Natural killer cell treated with Interleukin-12 subunit alpha and Interleukin-12 subunit beta and Interleukin-15 and Interleukin-18, amount 100 ng/mL, for 72 hours (primary cell): ENCODE measurements at places on chromosomes 1 and 21.

DNA sequence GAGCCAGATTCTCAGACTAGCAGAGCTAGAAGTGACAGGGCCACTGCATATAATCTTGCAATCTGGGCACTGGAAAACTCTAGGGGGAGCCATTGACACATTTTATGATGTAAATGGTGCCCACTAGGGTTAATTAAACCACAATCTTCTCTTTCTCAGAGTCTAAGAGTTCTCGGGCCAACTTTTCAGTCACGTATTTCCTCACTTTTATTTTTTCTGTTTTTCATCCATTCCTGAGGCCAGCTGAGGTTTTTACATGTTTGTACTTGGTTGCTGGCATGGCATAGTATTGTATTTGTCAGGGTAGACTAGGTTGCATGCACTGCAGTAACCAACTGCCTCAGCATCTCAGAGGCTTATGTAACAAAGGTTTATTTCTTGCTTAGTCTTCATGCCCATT is 138.2 kb downstream of the ZNF326 start:
- no peak overlapping the region for H3K27ac ChIP-seq
- H3K36me3 ChIP-seq, result no peaks in the 10 kb centered on the region
- H3K27me3 ChIP-seq, result peaks cover 24% of the 10 kb centered on the region
- no peak overlapping the region for H3K4me3 ChIP-seq

DNA sequence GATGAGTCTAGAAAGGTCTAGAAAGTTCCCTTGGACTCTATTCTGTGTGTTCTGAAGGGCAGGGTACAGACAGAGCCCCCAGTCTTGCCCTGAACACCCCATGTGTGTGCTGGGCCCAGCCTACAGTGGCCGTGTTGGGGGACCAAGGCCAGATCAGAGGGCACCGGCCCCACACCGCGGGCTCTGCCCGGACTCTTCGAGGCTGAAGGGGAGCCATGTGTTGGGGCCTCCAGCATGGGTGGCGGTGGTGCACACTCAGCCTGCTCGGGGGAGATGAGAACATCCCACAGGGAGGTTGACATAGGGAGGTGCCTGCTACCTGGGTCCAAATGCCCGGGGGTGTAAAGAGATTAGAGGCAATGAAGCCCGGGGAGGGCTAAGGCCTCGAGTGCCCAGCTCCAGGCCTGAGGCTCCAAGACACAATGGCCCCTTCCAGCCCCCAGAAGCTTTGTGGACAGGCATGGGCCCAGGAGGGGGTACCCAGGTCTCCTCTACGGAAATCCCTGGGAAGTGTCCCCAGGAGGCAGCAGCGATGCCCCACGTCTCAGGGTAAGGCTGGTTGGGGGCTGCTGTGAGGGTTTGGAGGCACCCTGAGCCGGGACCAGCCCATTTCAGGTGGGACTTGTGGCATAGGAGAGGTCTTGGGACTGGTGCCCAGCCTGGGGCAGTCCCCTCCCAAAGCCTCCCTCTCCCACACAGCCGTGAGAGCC is 12.1 kb downstream of the ARHGEF16 start:
- H3K4me3 ChIP-seq, result no peak overlapping the region
- H3K36me3 ChIP-seq, result no peaks in the 10 kb centered on the region

DNA sequence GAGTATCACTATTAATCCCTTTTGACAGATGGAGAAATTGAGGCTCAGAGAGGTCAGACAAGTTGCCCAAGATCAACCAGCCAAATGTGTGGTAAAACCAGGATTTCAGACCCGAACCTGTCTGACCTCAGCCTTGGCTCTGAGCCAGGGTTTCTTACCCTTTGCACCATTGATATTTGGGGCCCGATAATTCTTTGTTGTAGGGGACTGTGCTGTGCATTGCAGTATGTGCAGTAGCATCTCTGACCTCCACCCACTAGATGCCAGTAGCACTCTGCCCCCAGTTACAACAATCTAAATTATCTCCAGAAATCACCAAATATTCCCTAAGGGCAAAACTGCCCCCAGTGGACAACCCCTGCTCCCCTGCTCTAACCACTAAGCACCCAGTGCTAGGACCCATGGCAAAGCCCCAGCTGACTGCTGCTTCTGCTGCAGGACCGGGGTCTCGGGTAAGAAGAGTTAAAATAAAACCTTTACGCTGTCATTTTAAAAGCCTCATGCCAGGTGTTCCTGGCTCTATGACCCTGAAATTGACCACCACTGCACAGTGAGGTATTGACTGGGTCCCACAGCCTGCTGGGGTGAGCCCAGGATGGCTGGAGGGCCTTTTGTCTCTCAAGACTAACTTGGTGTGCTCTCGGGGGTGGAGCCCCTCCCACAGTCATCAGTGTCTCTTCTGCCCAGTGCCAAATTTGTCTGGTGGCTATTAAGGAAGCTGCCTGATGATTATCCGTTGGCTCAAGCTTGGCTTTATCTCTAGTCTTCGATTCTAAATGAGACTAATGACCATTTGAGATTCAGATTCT is 5.6 kb upstream of the MAN1C1 start:
- H3K36me3 ChIP-seq, result no peaks in the 10 kb centered on the region
- H3K27me3 ChIP-seq, result peaks cover 16% of the 10 kb centered on the region
- peaks cover 23% of the 10 kb centered on the region for H3K4me1 ChIP-seq
- no peak for DNase-seq
- no peak overlapping the region for H3K4me3 ChIP-seq

DNA sequence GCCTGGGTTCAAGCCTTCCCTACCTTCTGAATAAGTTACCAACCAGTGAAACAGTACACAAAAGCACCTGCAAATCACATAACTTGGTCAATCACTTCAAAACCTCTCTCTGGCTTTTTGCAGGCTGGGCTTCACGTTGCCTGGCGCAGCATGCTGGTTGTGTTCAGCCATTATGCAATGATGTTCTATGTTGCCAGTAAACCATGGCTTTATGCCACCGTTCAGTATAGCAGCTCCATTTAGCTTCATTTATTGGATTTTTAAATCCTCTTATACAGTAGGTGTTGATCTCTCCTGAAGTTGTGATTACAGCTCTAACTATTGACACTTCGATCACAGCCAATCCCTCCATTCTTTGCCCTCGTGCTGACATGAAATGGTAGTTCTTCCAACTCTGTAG is 233.6 kb upstream of the PTBP2 start:
- no peaks in the 10 kb centered on the region for H3K4me1 ChIP-seq
- no peak for DNase-seq
- H3K4me3 ChIP-seq, result no peak overlapping the region

DNA sequence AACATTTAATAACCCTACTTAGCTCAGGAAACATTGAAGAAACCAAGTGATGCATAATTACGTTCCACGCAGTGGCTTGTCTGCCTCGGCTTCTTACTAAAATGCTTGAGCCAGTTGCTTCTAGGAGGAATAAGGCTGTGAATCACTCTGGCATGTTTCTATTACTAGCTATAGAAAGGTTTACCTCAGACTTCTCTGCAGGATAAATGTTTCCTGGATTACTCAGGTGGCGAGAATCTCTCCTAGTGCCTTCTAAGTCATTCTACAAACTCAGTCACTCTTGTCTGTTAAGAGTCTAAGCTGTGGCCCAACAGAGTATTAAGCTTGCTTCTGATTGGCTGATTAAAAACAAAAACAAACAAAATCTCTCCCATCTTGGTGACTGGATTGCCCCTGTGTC is 92.0 kb upstream of the RALGPS2 start:
- H3K4me1 ChIP-seq, result no peaks in the 10 kb centered on the region
- DNase-seq, result no peak
- no peak overlapping the region for H3K4me3 ChIP-seq
- no peaks in the 10 kb centered on the region for H3K27me3 ChIP-seq
- no peak overlapping the region for H3K27ac ChIP-seq
- no peaks in the 10 kb centered on the region for H3K36me3 ChIP-seq

GRCh38 chr1:150154143-150154542 is 4.4 kb downstream of the PLEKHO1 start:
- peaks cover 39% of the 10 kb centered on the region for H3K4me1 ChIP-seq
- no peaks in the 10 kb centered on the region for H3K27me3 ChIP-seq
- H3K36me3 ChIP-seq, result peaks cover 26% of the 10 kb centered on the region
- no peak overlapping the region for H3K4me3 ChIP-seq
